ENCODE measurements at places on chromosomes 1 and 21. TPM values are rescaled to one million over a fixed set of nuclear protein-coding genes. Genes with fewer than 3 reads are reported as not detected.

The CD34 gene
- 0.03 TPM for total RNA-seq

DNA sequence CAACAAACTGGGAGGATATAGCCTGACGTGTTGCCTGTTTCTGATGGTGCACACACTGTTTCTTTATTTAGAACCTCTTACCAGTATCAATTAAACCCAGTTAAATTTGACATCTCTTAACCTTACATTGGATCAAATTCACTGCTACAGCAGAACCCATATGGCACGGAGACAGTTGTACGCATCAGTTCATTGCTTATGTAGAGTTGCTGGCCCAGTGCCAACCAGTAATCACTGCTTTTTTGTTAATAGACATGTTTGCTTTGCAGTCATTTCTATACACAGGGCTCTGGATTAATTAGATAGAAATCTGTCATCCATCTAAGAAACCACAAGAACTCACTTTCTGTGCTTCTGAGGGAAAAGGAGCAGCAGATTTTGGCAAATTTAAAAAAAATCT lies 154.0 kb downstream of the RWDD3 start:
- H3K27me3 ChIP-seq, result no peaks in the 10 kb centered on the region
- DNase-seq, result no peak
- H3K4me3 ChIP-seq, result no peak overlapping the region
- no peaks in the 10 kb centered on the region for H3K36me3 ChIP-seq

DNA sequence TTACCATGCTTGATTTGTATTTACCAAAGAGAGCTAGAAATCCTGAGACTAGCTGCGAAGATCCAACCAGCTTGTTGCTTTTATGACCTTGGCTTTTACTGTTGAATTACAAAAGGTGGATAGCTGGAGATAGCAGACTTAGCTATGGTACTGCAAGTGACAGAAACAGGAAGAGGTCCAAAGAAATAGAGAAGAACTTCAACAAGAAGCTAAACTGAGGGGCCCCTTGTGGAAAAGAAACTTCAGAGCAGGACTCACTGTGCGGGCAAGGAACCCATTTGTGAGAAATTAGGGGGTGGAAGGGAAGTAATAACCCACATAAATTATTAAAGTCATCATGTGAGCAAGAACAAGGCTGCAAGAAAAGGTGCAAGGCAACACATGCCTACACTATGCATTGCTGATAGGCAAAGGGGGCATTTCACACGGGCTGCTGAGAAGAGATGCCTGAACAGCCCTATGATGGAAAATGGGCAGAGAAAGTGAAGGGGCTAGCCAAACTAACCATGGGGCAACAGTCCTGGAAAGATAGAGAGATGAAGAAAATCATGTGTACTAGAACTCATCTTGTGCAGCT lies 116.6 kb upstream of the PRDX6 start:
- H3K4me3 ChIP-seq, result no peak overlapping the region
- H3K27ac ChIP-seq, result no peak overlapping the region
- peaks cover 7% of the 10 kb centered on the region for H3K4me1 ChIP-seq

DNA sequence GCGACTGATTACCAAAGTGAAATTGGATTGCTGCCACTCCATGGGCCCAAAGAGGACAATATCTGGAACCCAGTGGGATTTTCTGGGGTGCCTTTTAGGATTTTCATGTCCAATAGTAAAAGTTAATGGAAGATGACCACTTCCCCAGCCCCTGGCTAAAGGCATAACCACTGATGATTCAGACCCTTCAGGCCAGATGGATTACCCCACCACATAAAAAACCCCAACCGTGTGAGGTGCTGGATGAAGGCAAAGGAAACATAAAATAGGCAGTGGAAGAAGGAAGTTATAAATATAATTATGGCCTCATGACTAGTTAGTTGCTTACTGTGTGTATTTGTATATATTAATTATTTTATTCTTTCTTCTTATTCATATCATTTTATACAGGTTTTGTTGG lies 40.2 kb upstream of the IL10 start:
- peaks cover 20% of the 10 kb centered on the region for H3K36me3 ChIP-seq
- H3K4me1 ChIP-seq, result peaks cover 49% of the 10 kb centered on the region
- H3K27me3 ChIP-seq, result no peaks in the 10 kb centered on the region
- no peak for DNase-seq
- H3K4me3 ChIP-seq, result no peak overlapping the region

The SVBP gene
- 19.2 TPM for total RNA-seq

The CAMK2N1 gene
- 0.63 TPM for total RNA-seq

DNA sequence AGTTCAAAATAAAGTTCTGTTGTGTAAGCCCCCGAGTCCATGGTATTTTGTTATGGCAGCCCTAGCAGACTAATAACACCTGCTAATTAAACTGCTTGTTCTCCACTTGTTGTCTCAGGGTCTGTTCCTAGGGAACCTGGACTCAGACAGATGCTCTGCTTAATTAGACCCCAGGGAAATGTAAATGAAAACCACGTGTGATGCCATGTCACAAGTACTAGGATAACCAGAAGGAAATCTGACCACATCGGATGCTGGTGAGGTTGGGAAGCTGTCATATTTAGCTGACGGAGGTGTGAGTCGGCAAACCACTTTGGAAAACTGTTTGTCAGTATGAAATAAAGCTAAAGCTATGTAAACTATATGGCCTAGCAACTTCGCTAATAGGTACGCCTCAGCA lies 19.6 kb downstream of the EDN2 start:
- DNase-seq, result no peak
- no peak overlapping the region for H3K27ac ChIP-seq
- H3K27me3 ChIP-seq, result peaks cover 1% of the 10 kb centered on the region

The C1QA gene
- not detected for total RNA-seq

The PADI4 gene
- not detected for total RNA-seq

DNA sequence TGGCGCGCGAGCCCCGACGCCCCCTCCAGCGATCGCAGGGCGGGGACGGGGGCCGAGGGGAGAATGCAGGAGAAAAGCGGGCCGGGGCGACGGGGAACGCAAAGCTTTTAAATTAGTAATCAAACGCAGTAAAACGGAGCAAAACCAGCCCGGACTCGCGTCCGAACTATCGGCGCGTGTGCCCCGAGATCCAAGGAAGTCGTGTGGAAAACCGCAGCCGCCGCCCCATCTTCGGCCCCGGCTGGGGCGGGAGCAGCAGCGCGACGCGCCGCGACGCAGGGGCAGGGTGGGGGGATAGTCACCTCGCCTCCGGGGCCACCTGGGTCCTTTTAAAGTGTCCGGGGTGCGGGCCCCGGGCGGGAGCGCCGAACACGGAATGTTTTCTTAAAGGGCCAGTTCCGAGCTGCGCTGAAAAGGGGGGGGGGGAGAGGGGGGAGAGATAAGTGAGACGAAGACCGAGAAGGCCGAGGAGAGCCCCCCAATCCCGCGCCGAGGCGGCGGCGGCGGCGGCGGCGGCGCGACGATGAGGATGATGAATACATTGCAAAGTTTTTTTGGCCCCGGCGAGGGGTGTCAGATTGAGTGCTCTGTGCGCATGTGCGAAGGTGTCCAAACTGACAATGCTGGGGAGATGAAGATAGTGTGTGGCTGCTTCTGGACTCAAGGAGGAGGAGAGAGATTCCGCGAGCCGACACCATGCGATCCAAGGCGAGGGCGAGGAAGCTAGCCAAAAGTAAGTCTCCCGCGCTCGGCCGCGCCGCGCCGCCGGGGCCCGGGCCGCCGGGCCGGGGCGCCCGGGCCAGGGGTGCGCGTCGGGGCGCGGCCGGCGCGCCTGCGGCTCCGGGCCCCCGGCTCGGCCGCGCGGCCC lies at the start of gene PRDM16:
Gene PRDM16, plus strand, starts transcription at position 640 of the 868 bp plus-strand sequence. Its CDS starts 57 bp downstream, at position 697.
- peaks cover 2% of the 10 kb centered on the region for H3K4me1 ChIP-seq
- H3K36me3 ChIP-seq, result no peaks in the 10 kb centered on the region

- no peaks in the 10 kb centered on the region for H3K4me1 ChIP-seq
- no peaks in the 10 kb centered on the region for H3K27me3 ChIP-seq
- no peak overlapping the region for H3K27ac ChIP-seq
- DNase-seq, result no peak
- H3K36me3 ChIP-seq, result no peaks in the 10 kb centered on the region
Observed at GRCh38 chr1:222889440-222889839, 74.6 kb downstream of the DISP1 start.

DNA sequence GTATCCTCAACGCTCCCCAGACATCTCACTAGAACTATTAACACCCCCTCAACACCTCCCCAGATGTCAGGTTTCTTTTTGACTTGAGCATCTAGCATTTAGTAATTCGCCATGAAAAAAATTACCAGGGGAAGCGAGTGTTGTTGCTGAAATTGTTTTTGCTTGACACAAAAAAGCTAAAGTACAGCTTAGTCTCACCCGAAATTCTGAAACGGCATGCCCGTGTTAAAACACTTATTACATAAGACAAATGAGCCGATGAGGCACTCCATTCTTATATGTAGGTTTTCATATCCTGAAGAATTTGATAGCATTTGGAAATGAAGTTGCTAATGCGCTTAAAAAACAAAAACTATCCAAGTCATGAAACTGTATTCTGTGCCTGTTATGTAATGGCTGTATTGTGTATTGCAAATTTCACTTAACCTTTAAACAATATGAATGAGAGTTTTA lies 1.3 kb upstream of the NRIP1 start:
- H3K36me3 ChIP-seq, result peaks cover 4% of the 10 kb centered on the region
- peaks cover 47% of the 10 kb centered on the region for H3K27me3 ChIP-seq
- peaks cover 27% of the 10 kb centered on the region for H3K4me1 ChIP-seq
- peak overlapping the region; percentile 78 for H3K27ac ChIP-seq
- DNase-seq, result no peak

DNA sequence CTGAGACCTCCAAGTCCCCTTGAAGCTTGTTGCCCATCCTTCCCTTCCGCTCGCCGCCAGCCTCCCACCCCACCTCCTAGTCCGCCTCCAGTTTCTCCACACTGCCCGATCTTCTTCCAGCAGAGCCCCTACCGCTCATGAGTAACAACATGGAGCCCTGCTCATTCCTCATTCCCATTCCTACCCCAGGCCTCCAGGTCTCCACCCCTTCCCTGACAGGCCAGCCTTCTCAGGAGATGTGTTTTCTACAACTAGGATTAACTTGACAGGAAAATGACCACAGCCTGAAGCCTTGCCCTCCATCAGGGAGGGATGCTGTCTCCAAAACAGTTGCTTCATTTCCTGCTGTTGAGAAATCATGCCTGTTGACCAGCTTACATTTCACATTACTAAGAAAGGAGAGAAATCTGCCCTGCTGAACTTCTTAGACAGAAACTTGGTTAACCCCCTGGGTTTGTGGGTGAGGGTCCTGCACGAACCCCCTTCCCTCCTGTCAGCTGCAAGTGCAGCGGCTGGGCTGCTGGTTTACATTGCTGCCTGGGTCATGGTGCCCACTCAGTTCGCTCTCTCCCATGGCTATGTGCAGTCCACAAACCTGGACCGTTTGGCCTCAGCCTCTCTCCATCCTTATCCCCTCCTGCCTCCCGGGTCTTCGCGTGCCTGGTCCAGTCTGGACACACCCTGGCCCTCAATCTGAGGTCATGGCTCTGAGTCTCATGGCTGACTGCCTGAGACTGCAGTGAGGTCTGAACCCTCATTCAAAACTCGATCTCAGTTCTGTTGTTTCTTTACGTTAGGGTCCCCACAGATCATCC lies 16.1 kb upstream of the CHI3L1 start:
- H3K36me3 ChIP-seq, result no peaks in the 10 kb centered on the region
- H3K27me3 ChIP-seq, result peaks cover 30% of the 10 kb centered on the region
- H3K4me3 ChIP-seq, result no peak overlapping the region
- no peak for DNase-seq
- peaks cover 1% of the 10 kb centered on the region for H3K4me1 ChIP-seq

The HES5 gene
- not detected for total RNA-seq

- H3K4me1 ChIP-seq, result no peaks in the 10 kb centered on the region
- no peak overlapping the region for H3K4me3 ChIP-seq
- no peaks in the 10 kb centered on the region for H3K27me3 ChIP-seq
- H3K36me3 ChIP-seq, result peaks cover 2% of the 10 kb centered on the region
- no peak for DNase-seq
Observed at GRCh38 chr1:176049582-176049981, 157.5 kb downstream of the COP1 start.

- H3K27me3 ChIP-seq, result no peaks in the 10 kb centered on the region
- H3K36me3 ChIP-seq, result no peaks in the 10 kb centered on the region
- no peak for DNase-seq
Observed at GRCh38 chr1:87918398-87918797, 589.7 kb downstream of the LMO4 start.

The FCRL2 gene
- total RNA-seq, result not detected

The ITLN1 gene
- total RNA-seq, result not detected

The CNKSR1 gene
- total RNA-seq, result 5.3 TPM

Measured in activated CD4-positive, alpha-beta memory T cell treated with anti-CD3 and anti-CD28 coated beads, Interleukin-2, amount 10 ng/mL, durations not matched to agents 7 days and 5 days (primary cell).